ENCODE measurements at places on chromosomes 5 and 9.

- no peak for DNase-seq
Observed at GRCh38 chr9:121929893-121930875, 162.9 kb downstream of the TTLL11 start.

DNA sequence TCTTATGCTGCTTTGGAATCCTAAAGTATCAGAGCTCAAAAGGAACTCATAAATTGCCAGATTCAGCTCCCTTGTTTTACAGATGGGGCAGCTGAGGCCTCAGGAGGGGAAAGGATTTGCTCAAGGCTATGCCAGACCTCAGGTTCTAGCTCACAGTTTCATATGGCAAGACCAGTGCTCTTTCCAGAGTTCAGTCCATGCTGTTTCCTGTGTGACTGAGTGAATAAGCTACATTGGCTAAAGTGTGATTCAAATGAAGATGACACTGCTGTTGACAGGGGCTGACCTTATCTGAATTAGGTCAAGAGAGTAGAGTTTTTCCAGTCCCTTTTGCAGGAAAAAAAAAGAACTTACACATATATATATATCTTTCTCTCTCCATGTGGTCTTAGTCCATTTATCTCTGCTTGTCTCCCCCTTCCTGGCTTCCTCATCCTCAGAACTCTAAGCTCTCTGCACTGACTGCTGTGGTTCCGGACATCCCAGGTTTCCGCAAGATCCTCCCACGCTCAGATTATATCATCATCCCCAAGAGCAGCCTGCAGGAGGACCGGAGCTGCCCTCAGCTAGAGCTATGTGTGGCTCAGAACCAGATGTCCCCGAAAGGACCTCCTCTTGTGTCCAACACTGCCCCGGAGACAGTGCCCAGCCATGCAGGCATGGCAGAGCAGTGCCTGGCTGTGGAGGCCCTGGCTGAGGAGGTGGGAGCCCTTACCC lies 9.3 kb downstream of the HMGXB3 start:
- peak; percentile 10 for DNase-seq

GRCh38 chr5:81428446-81428845 lies 34.5 kb upstream of the ACOT12 start:
- no peak for DNase-seq

DNA sequence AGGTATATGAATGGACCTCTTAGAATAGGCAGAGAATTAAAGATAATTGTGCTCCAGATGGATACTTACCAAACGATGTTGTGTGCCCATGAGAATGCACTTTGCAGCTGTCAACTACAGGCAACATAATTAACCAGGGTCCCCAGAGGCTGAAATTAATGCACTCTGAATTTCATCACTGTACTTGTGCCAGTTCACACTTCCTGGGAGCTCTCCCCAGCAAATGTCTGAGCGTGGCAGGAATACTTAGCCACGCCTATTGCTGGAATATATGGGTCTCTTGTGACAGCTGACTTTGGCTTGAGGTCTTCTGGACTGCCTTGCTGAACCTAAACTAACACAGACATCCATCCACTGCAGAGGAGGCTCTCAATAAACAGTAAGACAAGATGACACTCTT lies 11.9 kb upstream of the C1QTNF2 start:
- no peak for DNase-seq

- peak; percentile 38 for DNase-seq
Observed at GRCh38 chr9:20240498-20240897, 381.8 kb downstream of the MLLT3 start.

DNA sequence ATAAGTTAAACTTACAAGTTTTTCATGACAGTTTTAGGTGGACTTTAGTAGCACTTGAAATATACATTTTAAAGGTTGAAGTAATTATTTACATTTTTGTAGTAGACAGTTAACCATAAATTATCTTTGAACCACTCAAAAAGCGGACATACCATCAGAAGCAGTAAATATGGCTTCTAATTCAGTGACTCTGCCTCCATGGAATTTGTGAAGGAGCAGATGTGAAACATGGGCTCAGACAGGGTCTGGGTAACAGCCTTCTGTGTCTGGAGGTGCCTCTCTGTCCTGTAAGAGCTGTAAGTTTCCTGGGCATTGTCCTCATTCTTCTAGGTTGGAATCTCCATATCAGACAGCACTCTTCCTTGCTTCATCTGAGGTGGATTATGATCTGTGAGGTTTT lies 12.4 kb downstream of the RLN2 start:
- DNase-seq = no peak

DNA sequence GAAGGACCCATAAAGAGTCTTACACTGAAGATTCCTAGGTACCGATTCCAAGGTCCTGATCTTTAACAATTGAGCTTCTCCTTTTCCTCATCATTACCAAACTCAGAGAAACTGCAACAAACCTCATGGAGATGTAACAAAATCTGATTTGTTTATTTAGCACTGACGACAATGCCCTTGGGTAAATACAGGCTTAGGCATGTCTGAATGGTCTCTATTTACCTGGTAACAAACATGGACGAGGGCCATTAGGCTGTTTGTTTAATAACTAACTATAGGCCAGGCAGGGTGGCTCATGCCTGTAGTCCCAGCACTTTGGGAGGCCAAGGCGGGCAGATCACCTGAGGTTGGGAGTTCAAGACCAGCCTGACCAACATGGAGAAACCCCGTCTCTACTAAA lies 333.3 kb downstream of the AGTPBP1 start:
- DNase-seq = no peak

DNA sequence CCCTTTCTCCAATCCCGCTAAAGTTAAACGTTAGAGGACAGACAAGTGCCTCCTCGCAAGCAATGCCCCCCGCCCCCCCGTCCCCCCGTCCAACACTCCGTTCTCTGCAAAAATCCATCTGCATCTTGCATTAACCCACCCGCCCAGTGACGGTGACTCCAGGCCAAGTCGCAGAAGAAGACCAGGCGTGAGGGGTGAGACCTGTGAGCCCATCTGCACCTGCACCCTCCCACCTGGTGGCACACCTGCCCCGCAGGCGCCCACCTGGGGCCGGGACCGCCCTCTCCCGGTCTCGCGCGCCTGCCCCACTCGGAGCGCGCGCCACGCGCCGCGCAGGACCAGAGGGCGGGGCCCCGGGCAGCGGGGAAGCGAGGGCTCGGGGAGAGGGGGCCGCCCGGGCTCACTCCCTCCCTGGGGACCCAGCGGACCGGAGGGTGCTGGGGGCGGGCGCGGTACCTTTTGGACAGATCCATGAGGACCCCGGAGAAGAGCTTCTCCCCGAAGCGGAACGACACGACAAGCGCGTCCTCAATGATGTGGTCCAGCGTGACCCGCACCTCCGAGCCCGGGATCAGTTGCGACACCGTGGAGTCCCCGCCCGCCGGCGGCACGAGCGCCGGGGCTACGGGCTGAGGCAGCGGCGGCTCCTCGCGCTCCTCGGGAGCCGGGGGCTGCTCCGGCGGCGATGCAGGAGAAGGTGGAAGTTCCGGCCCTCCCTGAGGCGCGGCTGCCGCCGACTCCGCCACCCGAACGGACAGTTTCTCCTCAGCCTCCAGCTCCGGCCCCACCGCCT lies 705 bp downstream of the PWWP2A start:
- DNase-seq = peak; percentile 27

DNA sequence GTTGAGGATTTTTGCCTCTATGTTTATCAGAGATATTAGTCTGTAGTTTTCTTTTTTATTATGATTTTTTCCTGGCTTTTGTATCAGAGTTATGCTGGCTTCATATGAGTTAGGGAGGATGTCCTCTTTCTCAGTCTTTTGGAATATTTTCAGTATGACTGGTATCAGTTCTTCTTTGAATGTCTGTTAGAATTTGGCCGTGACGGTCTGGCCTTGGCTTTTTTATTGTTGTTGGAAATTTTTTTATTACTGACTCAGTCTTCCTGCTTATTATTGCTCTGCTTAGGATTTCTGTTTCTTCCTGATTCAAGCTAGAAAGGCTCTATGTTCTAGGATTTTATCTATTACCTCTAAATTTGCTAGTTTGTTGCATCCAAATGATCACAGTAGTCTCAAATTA lies 421.9 kb downstream of the CDH10 start:
- DNase-seq = no peak

DNA sequence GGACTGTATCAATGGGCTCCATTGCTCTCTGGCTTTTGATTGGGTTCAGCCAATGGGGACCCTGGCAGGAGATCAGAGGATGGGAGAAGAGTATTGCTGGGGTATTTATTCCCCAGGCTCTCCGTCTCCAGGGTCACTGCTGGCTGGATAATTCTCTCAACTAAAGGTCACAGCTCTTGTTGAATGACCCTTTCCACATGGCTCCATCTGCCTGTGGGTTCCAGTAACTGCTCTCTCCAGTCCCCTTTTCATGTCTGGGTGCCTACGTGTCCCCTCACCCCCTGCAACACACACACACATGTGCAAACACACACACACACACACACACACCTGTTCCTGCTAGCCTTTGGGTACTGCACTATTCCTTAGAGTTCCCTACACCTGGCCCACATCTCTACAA lies 53.9 kb upstream of the RIC1 start:
- no peak for DNase-seq

DNA sequence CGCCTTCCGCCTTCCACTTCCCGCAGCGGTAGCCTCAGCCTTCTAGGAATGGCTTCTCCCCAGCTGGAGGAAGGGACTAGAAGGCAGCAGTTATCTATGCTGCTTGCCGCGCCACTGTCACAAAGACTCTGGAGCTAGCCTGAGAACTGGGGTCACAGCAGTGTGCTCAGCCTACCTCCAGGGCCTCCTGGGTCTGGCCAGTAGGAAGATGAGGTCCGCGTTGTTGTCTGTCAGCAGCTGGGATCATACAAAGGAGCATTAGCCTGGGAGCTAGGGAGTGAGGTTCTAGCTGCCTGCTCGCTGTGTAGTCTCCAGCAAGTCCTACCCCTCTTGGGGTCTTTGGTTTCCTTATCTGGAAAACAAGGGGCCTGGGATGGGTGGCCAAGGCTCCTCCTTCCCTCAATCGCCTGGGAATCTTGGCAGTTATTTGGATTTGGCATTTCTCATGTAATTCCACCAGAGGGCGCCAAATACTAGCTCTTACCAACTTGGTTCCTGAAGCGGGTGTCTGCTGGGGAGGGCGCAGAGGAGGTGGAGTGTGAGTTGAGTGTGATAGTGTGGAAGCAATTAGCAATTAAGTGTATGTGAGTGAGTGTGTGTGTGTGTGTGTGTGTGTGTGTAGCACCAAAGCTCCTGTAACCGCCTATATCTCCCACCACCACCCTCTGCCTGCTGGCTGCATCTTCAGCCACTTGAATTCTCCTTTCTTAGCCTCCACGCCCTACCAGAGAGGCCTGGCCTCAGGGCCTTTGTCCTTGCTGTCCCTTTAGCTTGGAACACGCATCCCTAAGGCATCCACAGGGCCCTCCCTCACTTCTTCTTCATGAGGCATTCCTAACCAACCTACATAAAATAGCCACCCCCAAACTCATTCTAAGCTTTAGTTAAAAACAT lies 97.1 kb downstream of the ENTREP1 start:
- DNase-seq = peak; percentile 67

- DNase-seq = peak; percentile 49
Observed at GRCh38 chr5:56900858-56901578, 8.4 kb upstream of the SETD9 start.

DNA sequence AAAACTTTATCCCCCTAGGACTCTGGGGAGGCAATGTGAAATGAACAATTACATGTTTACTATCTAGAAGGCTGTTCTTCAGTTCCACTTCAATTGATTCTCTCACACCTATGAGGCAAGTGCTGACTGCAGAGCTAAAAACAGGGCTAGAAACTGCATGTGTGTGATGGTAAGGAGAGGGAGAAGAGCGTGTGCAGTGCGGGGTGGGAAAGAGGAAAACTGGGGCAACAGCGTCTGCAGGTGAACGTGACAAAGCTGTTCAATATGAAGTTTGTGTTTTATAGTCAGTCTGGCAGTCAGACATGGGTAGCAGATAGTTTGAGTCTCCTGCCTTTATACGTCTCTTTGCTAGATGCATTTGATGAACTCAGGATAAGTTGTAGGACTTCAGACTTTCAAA lies 6.6 kb upstream of the COMMD10 start:
- no peak for DNase-seq
